ENCODE measurements at places on chromosomes 4 and X.

DNA sequence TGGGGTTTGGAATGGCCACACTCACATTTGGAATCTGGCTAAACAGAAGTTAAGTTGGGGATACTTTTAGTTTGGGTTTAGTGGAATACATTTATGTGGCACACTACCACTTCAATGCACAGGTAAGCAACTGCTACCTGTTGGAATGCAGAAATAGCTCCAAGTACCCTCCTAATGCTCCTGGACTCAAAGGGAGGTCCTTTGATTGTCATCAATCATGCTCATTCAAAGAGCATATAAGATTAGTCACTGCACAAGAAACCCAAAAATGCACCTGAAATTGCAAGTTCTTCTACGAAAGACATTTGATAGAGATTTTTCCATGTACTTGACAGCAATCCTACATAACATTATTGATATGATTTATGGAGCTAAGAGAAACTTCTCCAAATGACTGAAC is 247.7 kb downstream of the ANKRD50 start:
- no peak for DNase-seq

DNA sequence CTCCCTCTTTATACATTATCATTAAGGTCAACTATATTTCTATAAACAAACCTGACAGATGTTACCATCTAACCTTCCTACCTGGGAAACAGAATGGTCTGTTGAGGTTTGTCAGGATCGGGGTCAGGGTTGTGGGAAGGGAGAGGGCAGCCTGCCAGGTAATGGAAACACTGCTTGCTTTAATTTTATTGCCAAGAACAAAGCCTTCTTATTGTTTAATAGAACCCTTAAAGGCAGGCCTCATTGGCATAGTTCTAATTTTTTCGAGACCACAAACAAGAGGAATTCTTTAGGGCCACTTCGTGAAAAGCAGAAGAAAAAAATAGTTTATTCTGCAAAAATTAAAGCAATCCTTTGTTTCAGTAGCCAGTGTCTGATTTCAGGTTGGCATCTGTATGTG is 113.2 kb downstream of the MID1 start:
- DNase-seq, result no peak

- DNase-seq, result no peak
Observed at GRCh38 chr4:6696611-6697010, 2.9 kb downstream of the S100P start.

DNA sequence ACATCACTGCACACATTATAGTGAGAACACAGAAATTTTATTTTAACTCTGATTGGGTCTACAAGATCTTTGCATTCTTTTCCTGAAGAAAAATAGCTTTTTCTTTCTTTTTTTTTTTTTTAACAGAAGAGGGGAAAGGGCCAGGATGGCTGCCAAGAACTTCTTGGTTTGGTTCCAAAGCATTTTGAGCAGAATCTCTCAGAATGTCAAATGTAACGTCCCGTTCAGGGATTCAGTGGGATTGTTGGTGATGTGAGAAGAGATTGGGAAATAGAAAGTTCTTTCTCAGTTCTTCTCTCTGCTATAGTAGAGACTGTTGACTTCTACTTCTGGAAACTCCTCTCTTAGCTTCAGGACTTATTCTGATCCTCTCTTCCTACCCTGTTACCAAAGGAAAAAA is 70.9 kb upstream of the CBR4 start:
- DNase-seq, result no peak

DNA sequence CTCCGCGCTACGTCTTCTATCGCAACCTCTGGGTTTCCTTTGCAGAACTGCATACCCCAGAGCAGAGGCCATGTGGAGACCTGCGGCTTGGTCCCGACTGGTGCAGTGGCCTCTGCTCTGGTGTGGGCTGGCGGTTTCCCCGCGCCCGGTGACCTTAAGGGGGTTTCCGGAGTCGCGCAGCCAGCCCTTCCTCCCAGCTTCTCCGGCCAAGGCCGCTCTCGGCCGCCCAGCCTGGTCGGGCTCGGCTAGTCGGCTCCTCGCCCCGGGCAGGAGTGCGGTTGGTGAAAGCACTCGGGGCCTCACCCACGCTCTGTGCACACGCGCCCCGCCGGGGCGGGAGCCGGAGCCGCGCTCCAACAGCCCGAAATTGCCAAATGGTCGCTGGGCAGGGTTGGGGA is 84.9 kb downstream of the BCOR start:
- no peak for DNase-seq

DNA sequence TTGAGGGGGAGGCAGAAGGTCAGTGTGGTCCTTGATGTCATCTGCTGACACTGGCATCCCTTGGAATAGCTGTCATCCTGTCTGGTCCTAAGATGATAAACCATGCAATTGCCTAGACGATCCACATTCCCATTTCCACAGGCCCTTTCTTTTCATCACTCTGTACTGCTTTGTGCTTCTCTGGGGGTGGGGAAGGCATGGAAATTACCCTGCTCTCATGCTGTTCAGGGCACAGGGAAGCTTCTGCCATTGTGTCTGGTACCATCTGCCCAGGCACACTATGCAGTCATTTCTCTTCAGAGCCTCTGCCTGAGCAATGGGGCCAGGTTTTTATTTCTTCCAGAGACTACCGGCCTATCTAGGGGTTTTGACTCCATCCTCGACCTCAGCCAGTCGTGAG is 49.7 kb upstream of the ELOVL6 start:
- no peak for DNase-seq

DNA sequence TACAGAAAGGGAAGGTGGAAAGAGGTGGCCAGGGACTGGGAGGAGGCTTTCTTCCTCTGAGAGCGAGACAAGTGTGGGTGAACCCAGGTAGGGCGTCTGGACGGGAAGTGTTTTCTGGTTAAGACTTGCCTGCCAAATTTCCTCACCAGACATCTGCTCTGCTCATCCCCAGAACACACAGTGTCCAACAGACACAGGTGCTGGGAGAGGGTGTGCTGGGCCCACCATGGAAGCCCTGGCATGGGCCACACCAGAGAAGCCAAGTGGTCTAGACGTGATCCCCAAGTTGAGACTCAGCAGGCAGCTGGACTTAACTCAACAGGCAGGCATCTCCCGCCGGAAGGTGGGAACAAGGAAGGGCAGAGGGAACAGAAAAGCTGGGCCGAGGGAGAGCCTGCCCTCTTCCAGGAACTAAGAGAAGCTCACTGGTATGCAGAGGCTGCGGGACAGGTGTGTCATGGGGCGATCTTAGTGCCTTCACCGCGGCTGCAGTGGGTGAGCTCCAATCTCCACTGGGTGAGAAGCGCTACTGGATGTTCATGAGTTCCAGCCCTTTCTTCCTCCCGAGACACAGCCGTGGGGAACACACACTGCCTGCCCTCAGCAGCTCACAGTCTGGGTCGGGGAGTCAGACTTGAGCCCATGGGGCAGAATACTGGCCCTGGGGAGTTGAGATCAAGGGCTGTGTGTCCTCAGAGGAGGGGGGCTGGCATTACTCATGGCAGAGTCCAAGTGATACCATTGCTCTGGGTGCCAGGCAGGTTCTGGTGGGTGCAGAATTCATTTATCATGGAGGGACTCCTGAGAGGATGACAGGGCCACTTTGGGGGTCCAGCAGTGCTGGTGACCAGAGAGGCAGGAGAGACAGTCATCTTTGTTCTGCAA is 110.2 kb downstream of the CPZ start:
- no peak for DNase-seq

GRCh38 chr4:30939069-30939468 is 218.9 kb downstream of the PCDH7 start:
- no peak for DNase-seq

GRCh38 chrX:96682516-96682915 is 2.1 kb upstream of the DIAPH2 start:
- DNase-seq, result no peak

DNA sequence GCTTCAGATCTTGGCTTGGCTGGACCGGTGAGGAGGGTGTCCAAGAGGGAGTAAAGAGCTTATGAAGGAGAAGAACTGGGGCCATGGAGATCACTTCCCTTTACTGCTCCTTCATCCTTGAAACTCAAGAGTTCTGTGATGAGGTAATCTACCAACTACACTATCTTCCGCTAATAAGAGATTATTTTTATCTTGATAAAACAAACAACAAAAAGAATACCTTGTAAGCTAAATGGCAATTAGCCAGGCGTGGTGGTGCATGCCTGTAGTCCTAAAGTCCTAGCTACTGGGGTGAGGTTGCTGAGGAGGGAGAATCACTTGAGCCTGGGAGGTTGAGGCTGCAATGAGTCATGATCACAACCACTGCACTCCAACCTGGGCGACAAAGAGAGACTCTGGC is 47.4 kb downstream of the HAUS3 start:
- DNase-seq, result no peak

DNA sequence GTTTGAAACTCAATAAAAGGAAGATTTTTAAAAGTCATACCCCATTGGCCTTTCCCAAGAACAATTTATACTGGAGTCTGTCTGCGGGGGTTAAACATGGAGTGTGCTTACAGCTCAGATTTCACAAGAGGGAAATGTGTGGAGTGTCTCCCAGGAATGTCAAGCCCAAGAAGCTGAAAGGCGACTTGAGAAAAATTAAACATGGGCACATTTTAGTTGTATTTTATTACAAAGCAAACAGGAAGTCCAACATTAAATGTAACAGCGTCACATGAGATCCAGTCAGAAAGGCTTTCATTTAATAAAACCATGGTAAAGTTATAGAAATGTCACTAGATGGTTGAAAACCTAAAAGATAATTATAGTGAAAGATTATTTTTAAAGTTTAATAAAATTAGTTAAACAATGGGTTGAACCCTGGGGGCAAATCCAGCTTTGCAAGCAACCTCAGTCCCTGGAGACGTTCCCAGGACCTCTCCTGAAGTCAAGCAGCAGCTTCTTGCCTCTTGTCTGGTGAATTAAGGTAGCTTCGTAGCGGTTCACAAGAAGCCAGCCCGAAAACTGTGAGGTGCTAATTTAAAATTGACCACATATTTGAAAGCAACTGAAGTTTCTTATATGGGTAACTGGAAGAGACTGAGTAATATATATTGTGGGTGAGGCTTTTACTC is 168.4 kb upstream of the EDNRA start:
- DNase-seq, result no peak

- DNase-seq, result no peak
Observed at GRCh38 chr4:24405926-24406325, 178.4 kb downstream of the DHX15 start.

- no peak for DNase-seq
Observed at GRCh38 chrX:129976441-129976840, 6.0 kb upstream of the BCORL1 start.
